CD14-positive monocyte (primary cell): ENCODE measurements at places on chromosomes 6 and 20.

GRCh38 chr6:137486416-137486815 is 7.8 kb downstream of the OLIG3 start:
- DNase-seq: no peak

GRCh38 chr6:29974901-29975560 is 32.7 kb downstream of the HLA-A start:
- DNase-seq: no peak

- DNase-seq: no peak
These were observed 269.4 kb upstream of the CDYL start for GRCh38 chr6:4506792-4507191.

DNA sequence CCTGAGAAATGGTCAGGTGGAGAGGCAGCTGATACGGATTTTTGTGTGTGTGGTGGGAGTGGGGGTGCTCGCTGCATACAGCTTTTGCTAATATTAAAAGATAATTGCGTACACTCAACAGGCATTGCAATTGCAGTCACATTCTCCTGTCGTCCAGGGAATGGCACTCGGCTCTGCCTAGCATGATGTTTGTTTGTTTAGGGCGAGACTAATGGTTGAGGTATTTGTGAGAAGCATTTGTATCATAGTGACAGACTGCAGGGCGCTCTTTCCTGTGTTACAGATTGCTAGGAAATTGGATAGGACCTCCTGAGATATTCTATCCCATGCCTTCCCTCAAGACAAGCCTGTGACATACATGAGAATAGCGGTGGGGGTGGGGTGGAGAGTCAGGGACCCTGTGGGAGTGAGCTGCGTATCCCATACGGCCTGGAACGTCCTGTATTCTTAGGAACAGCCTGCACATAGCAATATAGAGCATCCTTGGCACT is 207.4 kb downstream of the SOX4 start:
- no peak for DNase-seq

- no peak for DNase-seq
These were observed 71.1 kb downstream of the TOX2 start for GRCh38 chr20:43985608-43986316.

DNA sequence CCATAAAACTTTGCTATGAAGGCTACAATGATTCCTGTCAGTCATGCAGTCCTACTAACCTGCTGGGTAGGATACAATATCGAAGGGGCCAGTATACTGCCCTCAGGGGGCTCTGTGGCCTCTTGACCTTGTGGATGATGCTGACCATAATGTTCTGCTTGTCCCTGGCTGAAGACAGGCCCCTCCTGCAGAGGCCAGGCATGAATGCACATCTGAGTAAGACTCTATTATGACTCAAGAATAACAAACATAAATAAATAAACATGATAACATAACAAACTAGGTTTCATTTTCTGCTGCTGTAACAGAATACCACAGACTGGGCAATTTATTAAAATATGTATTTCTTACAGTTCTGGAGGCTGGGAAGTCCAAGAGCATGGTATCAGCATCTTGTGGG is 44.0 kb upstream of the POU5F1 start:
- DNase-seq: no peak

DNA sequence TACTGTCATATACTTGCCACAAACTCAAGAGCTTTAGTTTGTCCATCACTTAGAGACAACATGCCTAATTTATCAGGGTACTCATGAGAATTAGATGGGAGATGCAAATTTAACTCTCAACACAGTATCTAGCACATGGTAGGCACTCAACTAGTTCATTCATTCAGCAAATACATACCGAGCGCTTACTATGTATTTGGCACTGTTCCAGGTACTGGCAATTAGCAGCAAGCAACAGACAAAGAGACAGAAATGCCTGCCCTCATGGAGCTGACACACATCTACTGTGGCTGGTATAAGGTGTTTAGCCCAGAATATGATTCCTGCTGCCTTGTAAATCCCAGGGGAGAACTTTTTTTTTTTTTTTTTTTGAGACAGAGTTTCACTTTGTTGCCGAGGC is 4.8 kb downstream of the MICAL1 start:
- DNase-seq: no peak

DNA sequence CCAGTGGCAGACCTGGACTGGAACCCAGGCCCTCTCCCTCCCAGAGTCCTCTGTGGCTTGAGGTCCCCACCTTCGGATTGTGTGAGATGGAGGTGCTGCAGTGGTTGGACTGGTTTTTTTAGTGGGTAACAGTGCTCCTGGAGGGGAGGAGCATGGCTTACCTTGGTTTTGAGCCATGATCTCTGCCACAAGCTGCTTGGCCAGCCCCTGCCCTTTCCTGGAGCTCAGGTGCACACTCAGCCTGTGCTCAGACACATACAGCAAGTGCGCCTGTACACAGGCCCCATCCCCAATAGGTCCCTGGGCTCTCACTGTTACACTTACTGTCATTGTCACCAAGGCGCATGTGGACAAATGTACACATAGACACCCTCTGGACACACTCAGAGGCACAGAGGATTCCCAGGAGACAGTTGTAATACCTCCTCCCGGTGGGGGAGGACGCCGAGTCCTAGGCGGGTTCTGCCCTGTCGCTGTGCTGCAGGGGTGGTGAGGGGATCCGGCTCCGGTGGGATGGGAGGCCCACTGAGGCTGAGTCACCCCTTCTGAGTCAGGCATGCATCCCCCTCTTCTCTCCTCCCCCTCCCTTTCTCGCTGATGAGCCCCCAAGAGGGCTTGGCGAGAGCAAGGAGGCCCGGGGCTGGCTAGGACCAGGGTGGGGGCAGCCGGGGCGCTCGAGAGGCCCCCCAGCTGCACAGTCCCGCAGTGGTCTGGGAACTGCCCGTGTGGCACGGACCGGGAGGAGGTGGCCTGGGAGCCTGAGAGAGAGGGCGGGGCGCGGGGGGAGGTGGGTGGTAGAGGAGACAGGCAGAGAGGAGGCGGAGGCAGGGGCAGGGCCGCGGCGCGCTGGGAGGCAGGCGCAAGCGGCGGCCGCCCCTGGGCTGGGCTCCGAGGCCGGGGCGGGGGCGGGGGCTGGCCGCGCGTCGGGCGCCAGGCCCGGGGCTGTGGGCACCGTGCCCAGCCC is 522 bp upstream of the EPB41L1 start:
- DNase-seq: no peak

- DNase-seq: no peak
These were observed 6.4 kb downstream of the SLC2A12 start for GRCh38 chr6:134046054-134046453.

DNA sequence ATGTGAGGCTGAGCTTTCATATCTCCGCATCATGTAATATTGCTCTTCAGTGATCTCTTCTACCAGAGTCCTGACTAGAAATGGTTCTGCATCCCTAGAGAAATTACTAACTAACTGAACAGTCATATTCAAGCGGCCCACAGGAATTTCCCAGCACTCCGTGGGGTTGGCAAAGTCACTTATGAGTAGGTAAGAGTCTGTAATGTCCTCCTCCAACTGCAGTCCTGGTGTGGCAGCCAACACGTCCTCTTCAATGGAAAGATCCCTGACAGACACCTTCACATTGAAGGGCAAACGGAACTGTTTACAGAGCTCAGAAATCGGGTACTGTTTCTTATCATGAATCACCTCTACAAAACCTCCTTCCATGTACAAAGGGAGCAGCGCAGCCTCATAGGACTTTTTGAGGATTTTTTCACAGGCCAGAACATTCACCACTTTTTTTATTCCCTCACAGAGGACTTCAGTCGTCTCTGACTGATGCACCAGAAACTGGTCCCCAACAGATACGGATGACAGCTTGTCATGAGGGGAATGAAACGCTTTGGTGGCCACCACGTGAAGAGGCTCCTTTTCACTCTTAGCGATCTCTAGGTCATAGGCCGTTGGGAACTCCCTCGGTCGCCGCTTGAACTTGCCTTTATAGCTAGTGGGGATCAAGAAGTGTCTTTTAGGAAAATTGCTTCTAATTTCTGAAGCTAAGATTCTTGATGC is 87.7 kb downstream of the THEMIS start:
- DNase-seq: no peak

DNA sequence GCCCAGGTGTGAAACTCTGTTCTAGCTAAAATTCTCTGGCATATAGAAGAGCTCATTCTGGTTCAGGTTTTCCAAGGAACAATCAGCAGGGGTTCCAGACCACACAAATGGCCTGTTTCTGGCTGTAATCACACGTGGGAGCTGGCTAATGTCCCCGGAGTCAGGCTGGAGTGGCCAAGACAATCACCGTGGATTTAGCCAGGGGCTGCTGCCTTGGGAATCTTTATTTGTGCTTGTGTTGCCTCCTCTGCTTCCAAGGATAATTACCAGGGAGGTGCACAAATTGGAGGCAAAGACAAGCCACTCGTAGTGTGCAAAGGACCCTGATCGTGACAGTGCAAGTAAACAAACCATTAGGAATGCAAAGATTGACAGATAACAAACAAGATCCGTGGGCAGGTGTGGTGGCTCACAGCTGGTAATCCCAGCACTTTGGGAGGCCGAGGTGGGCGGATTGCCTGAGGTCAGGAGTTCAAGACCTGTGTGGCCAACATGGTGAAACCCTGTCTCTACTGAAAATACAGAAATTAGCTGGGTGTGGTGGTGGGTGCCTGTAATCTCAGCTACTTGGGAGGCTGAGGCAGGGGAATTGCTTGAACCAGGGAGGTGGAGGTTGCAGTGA is 77.3 kb downstream of the KCNB1 start:
- no peak for DNase-seq

- DNase-seq: no peak
These were observed 217.8 kb upstream of the CCN2 start for GRCh38 chr6:132168961-132169360.

- no peak for DNase-seq
These were observed 58.7 kb upstream of the SULF2 start for GRCh38 chr20:47843886-47844567.

DNA sequence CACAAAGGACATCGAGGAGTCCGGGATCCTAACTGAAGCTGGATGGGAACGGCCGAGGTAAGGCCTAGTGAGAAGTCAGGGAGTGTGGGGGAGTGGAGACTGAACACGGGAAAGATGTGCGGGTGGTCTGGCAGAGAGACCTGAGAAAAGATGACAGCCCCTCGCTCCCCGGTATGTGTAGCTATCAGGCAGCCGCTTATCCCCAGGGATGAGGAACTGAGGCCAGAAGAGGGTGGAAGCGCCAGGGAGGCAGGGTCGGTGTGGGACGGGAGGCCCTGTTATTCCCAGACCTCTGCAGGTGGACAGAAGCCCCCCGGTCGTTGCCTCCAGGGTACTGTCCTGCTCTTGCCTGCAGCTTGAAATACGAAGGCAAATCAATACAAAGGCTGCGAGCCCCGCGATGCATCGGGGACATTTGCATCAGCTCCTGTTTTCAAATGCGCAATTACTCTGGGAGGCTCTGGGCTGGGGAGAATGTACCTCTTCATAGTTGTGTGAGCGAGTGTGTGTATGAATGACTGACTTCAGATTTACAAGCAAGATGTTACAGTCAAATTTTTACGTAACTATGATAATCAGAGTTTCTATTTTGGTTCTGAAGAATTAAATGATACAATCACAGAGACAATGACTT is 221.3 kb downstream of the QKI start:
- DNase-seq: no peak

- no peak for DNase-seq
These were observed 31.3 kb downstream of the KCNK15 start for GRCh38 chr20:44776980-44777379.

DNA sequence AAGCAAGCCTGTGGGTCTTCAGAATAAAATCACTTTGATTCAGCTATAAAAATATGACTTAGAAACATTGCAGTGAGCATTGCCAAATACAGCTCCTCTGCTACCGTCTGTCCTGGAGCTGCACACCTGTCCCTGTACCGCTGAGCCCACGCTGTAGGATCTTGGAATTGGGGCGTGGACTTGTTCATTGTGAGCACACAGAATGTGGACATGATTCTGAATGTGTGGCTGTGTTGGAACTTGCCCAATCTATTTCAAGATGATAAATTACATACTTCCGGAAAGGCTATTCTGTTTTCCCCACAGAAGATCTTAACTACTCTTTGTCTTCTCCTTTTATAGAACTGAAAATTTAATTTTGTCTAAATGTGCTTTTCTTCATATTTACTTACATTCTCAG is 107.3 kb downstream of the UST start:
- no peak for DNase-seq

GRCh38 chr6:17519120-17519519 is 81.0 kb upstream of the FAM8A1 start:
- no peak for DNase-seq

DNA sequence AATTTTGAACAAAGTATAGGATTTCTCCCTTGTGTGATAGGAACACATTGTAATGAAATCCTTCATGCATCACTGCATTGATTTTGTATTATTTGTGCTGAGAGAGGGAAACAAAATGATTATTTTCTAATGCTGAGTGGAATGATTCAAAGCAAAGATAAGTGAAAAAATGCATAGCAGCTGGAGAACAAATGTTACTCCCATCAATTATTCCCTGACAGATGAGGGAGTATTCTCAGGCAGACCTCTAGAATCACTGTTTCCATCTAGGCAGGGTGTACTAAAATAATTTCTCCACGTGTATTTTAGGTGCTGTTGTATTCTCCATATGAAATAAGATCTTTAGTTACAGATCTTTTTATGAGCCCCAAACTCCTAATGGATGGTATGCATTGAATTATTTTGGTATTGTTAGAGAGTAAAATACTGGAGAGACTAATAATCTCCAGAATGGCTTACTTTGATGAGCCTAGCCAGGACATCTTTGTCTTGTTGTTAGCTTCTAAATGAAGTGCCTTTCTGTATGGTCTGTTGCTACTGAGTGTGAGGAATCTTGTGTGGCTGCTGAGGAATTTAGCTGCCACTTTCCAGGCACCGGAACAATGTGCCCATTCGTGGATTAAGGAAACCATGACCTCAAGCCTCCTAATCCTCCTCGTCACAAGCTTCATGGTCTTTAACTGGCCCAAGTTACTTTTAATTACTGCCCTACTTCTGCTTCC is 39.6 kb downstream of the RNF217 start:
- no peak for DNase-seq

DNA sequence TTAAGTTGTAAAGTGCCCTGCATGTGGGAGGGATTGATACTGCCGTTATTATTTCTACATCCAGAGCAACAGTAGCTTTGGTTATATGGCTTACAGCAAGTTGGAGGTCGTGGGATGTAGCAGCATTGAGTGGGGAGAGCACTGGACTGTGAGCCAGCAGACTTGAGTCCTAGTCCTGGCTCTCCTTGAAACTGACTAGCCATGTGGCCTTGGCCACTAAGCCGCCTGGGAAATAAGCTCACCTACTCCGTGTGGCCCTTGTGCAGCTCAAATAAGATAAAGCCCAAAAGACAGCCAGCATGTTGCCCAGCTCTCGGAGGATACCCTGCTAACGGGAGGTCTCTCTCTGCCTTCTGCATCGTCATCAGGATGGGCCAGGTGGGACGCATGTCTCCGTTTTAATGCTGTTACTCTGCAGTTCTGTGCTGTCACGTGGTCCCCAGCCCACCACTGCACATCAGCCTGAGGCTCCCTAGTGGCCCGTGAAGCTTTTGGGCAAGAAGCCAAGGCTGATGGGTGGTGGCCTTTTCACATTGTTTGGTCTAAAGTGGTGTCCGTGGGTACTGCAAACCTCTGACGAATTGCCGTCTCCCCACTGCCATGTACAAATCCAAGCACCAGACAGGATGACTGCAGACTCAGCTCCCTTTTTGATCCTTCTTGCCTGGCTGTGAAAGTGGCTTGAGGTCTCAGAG is 7.9 kb downstream of the EPB41L1 start:
- no peak for DNase-seq
